ENCODE measurements at places on chromosomes 2 and 18.

DNA sequence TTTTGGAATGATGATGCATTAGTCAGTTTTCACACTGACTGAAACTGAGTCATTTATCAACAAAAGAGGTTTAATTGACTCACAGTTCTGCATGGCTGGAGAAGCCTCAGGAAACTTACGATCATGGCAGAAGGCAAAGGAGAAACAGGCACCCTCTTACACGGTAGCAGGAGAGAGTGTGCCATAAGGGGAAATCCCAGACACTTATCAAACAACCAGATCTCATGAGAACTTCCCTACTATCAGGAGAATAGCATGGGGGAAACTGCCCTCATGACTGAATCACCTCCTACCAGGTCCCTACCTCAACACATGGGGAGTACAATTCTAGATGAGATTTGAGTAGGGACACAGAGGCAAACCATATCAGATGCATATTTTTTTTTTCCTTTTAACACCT lies 504.5 kb upstream of the VRK2 start:
- DNase-seq, result no peak

DNA sequence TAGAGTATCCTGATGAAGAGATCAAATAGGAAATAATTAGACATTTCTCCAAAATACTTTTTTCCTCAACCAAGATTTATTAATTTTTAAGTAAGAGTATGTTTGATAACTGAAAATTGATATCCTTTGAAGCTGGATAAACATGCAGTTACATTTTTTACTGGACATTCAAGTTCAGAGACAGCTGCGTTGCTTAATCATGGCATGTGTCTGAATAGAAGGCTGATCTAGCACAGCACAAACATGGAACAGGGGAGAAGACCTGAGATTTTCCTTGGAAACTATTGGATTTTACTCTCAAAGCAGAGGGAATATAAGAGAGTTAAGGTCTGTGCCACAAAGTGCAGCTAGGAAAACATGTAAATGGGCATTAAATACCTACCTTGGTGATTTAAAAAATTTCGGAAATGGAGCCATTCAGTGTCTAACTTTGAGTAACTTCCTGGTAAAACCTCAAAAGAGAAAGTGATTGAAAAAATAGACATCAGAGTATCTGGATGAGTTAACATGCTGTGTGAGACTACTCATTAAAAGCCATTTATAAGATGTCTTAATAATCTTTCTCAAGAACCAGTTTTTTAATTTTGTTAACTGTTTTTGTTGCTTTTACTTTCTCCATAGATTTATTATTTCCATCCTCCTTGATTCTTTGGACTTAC lies 31.8 kb downstream of the CRIM1 start:
- no peak for DNase-seq

GRCh38 chr2:40317046-40317445 lies 134.8 kb downstream of the SLC8A1 start:
- DNase-seq, result no peak

DNA sequence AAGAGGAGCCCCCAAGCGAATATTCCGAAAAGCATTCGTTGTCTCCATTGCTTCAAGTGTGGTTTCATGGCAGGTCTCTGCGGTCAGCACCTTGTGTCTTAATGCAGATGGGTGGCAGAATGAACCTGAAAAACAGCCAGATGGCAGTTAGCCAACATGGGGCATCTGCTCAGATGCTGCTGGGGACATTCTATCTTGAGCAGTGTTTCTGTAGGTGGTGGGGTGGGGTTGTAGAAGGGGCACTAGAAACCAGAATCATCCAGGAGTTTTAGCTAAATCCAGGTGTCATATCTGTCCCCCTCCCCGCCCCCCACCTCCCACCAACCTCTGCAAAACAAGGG lies 42.1 kb downstream of the ST6GAL2 start:
- DNase-seq, result no peak

DNA sequence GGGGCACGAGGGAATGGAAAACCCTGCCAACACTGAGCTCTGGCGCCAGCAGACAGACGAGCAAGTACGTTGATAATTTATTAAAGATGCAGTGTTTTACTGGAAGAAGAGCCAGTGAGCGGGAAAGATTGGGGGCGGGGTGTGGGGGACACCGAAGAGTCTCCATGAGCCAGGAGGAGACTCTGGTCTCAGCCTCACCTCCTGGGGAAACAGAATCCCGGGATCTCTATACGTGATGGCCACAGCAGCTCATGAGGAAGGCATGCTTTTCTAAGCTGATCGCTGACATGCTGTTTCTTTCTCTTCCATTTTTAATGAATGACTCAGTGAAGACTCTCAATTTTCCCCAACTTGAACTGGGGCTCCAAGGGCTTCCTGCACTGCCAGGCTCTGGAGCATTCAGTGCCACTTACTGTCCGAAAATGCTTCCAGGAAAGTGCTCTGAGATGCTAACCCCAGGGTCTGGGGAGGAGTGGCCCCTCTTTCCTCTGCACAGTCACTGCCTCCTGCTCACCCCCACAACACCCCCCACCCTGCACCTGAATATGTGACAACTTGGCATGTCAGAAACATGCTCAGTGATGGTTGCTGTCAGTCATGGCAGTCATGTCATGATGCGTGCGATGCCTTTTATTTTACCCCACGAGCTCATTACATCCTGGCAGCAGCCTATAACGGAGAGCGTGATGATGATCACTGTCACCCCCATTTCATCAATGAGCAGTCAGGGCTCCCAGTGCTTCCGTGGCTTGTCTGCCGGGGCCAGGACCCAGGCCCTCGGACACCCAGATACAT lies 164.2 kb upstream of the CAPN13 start:
- DNase-seq, result no peak

DNA sequence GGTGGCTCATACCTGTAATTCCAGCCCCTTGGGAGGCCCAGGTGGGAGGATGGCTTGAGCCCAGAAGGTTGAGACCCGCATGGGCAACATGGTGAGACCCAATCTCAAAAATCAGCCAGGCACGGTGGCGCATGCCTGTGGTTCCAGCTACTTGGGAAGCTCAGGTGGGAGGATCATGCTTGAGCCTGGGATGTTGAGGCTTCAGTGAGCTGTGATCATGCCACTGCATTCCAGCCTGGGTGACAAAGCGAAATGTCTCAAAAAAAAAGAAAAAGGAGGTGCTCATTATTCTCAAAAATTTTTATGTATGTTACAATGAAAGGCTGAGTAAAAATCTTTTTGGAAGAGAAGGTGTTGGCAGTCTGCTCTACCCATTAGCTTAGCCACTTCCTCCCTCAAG lies 106.8 kb downstream of the TSN start:
- no peak for DNase-seq

DNA sequence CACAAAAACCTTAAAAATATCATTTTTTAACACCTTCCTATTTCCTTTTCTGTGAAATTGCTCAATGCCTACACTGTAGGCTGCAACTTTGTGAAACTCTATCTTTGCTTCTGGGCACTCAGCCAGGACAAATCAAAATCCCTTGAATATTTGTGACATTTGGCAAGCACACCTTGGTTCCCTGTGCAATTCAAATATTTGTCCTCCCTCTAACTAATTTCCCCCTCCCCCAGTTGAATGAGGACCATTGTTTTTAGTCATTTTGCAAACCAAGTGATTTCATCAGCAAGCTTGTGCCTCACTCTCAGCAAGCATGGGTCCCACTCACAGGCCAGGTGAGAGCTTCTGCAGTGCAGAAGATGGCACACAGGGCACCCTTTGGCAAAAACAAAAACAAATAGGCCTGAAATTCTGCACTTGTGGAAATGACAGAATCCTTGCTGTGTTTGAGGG lies 541.5 kb downstream of the CNTNAP5 start:
- DNase-seq, result no peak

DNA sequence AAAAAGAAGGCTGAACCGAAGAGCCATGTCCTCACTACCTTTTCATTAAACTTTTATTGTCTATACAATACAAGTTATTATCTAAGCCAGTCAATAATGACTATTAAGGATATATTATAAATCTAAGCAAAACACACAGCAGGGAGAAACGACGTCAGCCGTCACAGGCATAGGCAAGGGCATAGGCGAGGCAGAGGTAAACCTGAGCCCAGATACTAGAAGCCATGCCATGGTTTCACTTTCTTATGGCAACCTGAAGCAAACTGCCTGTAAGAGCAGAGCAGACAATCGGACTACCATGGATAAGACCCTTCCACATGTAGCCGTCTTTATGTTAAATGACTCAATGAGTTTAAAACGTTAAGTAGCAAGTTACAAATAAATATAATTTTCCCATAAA lies 238.5 kb upstream of the ZNF521 start:
- DNase-seq, result no peak

- no peak for DNase-seq
Measured at GRCh38 chr2:28326469-28326805, 66.2 kb upstream of the FOSL2 start.

- no peak for DNase-seq
Measured at GRCh38 chr18:48571639-48572384, 33.0 kb downstream of the CTIF start.

GRCh38 chr18:67597759-67598158 lies 81.2 kb upstream of the DSEL start:
- DNase-seq, result no peak

GRCh38 chr2:100606726-100607343 lies 44.0 kb downstream of the PDCL3 start:
- DNase-seq, result no peak

- no peak for DNase-seq
Measured at GRCh38 chr2:74053959-74054715, 69.4 kb downstream of the TET3 start.

DNA sequence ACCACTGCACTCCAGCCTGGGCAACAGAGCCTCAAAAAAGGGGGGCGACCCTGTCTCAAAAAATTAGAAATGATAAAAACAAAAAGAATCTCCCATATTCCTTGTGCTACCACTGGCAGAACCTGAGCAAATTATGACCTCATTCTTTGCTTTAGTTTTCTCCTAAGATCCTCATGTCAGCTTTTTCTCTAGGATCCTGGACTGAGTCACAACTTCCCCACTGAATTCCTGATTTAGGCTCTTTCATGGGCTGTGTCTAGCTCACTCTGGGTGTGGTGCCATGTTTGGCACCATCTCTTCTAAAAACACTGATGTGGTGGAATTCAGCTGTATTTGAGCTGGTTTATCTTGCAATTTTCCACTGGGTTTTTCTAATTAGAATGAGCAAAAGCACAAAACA lies 37.1 kb downstream of the EXOC6B start:
- DNase-seq, result no peak

GRCh38 chr18:53004798-53005197 lies 664.8 kb downstream of the DCC start:
- DNase-seq, result no peak

GRCh38 chr2:95342556-95343320 lies 45.6 kb downstream of the KCNIP3 start:
- no peak for DNase-seq

DNA sequence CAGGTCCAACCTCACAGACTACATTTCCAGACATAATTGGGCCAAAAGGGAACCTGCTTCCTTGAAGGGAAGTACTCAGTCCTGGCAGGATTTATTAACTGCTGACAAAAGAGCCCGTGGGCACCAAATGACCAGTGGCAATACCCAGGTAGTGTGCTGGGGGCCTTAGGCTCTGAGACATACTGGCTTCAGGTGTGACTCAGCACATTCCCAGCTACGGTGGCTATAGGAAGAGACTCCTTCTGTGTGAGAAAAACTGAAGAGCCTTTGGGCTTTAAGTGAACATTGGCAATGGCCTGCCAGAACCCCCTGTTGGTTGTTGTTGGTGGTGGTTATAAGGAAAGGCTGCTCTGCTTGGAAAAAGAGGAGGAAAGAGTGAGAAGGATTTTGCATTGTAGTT lies 401.8 kb downstream of the KCNJ3 start:
- DNase-seq, result no peak

- DNase-seq, result no peak
Measured at GRCh38 chr2:113149553-113150257, 22.3 kb downstream of the IL1RN start.

- DNase-seq, result no peak
Measured at GRCh38 chr2:12320991-12321641, 395.6 kb upstream of the TRIB2 start.

DNA sequence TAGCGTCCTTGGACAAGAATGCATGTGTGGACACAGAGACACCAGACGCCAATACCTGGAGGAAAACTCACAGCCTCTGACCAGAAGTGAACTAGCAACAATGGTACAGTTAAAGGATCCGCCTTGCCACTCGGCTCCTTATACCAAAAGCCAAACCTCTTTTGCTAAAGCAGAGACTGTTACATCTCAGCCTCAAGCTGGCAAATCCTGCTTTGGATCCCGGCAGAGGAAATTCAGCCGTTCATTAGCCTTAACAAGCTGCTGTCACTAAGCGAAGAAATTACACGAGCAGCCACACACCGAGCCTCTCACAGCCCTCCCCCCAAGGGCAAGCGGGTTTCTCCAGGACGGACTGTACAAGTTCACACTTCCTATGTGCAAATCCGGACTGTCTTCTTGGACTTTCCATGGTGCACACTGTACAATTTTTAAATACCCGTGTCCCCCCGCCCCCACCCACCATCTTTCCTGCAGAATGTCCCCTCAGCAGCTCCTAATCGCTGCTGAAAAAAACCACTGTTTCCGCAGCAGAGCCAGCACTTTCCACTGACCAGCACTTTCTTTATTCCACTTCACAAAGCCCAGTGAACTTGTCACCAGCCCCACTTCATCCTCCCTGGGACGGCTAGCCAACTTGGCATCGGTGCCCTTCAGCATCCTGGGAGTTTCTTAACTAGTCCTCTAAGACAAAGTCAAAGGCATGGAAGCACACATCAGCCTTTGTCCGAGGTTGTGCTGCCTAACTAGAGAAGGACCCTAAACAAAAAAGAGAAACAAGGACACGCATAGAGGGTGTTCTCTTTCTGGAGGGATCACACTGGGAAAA lies 1.5 kb downstream of the KLF7 start:
- peak; percentile 55 for DNase-seq

DNA sequence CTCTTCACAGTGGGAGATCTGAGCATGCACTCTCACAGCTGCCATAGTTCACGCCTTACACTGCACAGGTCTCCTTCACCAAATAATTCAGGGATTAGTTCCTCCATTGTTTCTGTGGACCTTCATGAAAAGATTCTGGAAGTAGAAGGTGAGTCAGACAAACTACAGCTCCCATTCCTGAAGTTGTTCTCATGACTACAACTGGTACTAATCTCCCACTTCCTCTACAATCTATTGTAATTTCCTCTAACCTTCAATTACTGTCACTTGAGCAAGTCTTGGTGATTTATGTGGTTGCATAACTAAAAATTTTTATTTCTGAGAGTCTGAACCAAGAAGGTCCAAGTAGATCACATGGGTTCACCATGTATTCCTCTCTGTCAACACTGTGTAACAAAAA lies 128.7 kb downstream of the XIRP2 start:
- no peak for DNase-seq

DNA sequence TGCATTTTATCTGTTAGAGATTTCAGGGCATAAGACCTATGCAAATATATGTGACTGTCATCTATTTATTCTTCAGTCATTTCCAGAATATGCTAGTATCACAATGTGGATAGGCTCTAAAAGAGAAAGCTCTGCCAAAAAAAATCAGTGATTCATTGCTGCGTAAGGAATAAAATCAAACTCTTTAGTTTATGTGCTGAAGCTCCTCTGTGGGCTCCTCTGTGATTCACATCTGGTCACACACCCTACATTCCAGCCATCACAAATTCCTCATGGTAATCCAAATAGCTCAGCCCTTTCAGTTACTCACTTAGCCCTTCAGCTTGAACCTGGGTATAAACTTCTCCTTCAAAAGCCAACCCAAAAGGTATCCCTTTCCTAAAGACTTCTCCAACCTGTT lies 21.4 kb downstream of the DLGAP1 start:
- no peak for DNase-seq

- no peak for DNase-seq
Measured at GRCh38 chr2:64492272-64492671, 31.9 kb upstream of the AFTPH start.
